ENCODE measurements at places on chromosomes 5 and 9. TPM values are rescaled to one million over a fixed set of nuclear protein-coding genes. Genes with fewer than 3 reads are reported as not detected.
A peak's percentile ranks its signal among the peaks of the same experiment; 100 is the strongest.

GRCh38 chr5:172501708-172502320 lies 47.5 kb upstream of the SH3PXD2B start:
- no peak for DNase-seq

DNA sequence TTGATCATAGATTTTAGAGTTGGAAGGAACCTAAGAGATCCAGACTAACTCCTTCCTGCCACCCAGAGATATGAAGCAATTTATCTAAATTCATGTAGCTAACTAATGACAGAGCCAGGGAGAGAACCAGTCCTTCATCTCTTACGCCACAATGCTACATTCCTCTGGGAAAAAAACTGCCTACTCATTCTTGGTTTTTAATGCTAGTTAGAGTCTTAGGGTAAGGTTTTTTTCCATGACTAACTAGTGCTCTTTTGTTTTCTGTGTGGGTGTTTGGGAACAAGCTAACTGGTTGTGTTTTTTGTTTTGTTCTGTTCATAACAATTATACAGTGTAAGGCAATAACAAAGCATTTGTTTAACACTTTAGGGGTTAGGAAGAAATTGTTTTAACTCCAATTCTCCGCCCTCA lies 52.4 kb downstream of the SLC44A1 start:
- DNase-seq, result peak; percentile 91

DNA sequence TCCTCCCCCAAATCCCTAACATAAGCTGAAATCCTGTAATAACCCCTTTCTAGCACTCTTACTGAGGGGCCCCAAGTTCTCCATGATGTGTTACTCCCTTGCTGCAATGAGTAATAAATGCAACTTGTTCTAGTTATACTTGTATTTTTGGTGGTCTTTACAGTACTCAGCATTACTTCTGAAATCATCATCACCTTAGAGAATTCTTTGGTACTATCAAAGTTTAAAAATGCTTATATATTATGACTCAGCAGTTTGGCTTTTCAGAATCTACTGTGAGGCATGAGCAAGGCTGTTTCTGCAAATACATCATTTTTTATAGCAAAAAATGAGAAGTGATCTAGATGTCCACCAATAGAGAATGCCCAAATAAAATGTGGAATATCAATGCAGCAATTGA lies 20.7 kb upstream of the ROPN1L start:
- peak; percentile 2 for DNase-seq

Gene FYB1
- 0.60 TPM for total RNA-seq

- DNase-seq, result no peak
These were observed 4.9 kb downstream of the TIGD6 start for GRCh38 chr5:149995385-149996204.

DNA sequence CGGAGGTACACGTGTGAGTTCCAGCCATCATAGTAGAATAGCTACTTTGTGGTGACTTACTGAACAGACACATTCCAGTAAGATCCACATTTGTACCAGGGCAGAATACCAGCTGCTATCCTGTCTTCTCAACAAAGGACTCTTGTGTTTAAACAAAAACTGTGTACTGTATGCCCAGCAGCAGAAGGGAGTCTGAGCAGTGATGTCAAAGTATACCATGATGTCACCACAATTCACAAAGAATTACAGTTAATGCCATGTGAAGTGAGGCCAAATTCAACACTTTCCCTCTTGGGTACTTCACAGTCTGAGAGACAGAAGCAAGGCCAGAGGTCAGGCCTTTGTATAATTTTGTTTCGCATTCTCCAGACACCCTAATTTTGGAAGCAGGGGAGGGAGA lies 137.0 kb downstream of the ADAMTSL1 start:
- peak; percentile 62 for DNase-seq

- peak; percentile 76 for DNase-seq
These were observed 3.9 kb upstream of the NKD2 start for GRCh38 chr5:1004461-1005248.

GRCh38 chr9:84891924-84892323 lies 222.4 kb downstream of the NTRK2 start:
- DNase-seq, result no peak

DNA sequence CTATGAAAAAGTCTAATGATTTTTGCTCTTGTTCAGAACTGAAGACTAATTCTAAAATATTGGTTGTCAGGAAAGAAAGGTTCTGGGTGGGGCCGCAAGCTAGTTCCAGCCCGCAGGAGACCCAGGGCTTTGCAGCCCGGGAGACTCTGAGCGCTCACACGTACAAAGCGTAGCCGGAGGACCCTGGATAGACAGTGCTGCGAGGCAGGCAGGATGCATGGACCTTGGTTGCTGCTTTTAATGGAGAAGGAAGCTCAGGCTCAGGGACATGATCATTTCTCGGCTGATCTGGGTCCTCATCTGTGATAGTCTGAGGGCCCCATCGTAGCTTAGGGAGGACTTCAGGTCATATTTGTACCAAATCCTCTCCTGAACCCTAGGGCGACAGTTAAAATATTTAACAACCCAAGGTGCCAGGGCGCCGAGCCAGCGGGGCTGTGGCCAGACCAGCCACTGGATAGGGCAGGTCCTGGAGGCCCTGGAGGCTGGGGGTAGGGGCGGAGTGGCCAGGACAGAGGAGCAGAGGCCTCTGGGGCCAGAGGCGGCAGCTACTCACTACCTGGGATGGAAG lies 70.1 kb upstream of the UNC5A start:
- no peak for DNase-seq

Gene C9
- not detected for total RNA-seq

DNA sequence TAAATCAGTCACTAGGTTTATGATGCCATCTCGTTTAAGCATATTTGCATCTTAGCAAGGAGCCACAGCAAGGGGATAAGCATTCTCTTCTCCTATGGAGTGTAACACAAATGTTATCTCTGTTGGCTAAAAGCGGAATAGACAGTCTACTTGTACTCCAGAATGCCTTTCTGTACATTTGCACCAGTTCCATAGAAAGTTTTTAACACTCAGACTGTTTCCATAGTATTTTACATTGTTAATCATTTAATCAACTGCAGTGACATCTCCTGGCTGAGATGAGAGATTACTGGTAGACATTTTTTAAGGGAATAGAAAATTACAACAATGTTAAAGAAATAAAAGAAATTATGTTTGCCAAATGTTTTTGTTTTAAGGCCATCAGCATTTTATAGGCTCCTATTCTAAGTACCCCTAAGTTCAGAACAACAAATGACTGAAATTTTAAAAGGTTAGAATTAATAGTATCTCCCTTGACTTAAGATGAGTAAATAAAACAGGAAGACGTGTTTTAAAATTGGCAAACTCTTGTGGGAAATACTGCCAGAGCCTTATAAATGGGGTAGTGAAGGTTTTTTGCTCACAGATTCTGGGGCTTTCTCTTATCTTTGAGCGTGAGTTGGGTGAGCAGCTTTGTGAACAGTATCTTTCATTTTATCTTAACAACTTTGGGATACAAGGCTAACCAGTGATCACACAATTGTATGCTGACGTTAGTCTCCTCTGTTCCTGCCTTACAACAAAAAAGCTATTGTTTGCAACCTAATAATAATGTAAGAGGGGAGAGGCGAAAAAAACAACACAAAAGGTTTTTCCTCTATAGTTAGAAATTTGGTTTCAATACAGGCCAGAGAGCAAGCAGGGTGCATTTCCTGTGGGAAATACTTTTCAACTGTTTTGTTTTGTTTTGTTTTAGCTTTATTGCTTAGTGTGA lies 294.3 kb downstream of the FBXL7 start:
- no peak for DNase-seq

Gene KIF4B
- not detected for total RNA-seq

- DNase-seq, result no peak
These were observed 174.0 kb upstream of the IL12B start for GRCh38 chr5:159504106-159504856.

GRCh38 chr5:76291305-76292077 lies 111.6 kb upstream of the IQGAP2 start:
- DNase-seq, result no peak

- no peak for DNase-seq
These were observed 154.4 kb upstream of the GRAMD2B start for GRCh38 chr5:126268697-126269315.

Gene CARD9
- not detected for total RNA-seq

Gene LMX1B
- not detected for total RNA-seq

DNA sequence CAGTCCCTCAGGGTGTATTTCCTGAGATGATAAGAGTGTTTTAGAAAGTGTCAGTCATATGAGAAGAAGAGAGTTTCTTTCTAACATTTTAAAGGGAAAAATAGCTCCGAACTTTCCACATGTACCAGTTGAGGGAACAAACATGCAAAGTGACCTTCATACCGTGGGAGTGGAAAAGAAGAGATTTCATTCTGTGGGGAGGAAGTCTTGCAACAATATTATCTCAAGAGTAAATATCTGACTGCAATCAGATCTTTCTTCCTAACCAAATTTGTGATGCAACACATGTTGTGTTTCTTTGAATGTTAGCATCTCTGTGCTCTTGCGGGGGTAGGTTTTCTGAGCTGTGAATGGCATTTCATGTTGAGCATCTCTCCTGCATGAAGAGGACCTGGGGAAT lies 30.6 kb downstream of the ANKRD55 start:
- no peak for DNase-seq

Gene MORN5
- not detected for total RNA-seq

Gene UBE2QL1
- 0.49 TPM for total RNA-seq

- DNase-seq, result peak; percentile 87
These were observed 14.9 kb upstream of the C5orf63 start for GRCh38 chr5:127088251-127088650.

- DNase-seq, result peak; percentile 81
These were observed 1.6 kb downstream of the NINJ1 start for GRCh38 chr9:93132287-93132927.

- no peak for DNase-seq
These were observed 357.0 kb downstream of the GADD45G start for GRCh38 chr9:89961616-89962341.

DNA sequence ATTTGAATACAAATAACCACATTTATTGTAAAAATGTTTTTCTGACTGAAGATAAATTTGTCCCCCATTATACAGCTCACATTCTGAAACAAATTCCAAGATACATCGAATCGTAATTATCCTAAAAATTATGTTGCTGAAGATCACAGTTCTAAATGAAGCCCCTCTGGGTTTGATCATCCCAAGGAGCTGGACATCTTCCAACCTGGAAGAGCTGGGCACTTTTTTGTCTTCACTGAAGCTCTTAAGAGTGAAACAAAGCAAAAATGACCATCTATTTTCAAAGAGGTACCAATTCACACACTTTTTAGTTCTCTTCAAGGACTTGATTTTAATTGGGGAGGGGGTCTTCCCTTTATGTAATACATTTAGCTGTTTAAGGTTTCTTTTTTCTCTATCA lies 5.5 kb downstream of the CTNND2 start:
- no peak for DNase-seq

DNA sequence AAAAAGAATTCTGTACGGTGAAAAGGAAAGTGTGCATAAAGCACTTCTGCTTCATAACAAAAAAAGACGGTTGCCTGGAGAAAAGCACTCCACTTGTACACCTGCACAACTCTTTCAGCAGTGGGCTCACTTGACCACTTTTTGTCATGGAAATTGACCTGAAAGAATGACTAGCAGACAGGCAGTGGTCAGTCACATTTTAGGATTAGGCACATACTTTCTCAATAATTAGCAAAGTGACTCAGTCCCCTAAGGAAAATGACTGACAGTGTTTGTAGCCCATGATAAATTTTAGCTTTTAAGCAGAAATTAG lies 169.3 kb downstream of the FANCC start:
- no peak for DNase-seq

- no peak for DNase-seq
These were observed 44.2 kb upstream of the ITGA1 start for GRCh38 chr5:52743529-52743928.

DNA sequence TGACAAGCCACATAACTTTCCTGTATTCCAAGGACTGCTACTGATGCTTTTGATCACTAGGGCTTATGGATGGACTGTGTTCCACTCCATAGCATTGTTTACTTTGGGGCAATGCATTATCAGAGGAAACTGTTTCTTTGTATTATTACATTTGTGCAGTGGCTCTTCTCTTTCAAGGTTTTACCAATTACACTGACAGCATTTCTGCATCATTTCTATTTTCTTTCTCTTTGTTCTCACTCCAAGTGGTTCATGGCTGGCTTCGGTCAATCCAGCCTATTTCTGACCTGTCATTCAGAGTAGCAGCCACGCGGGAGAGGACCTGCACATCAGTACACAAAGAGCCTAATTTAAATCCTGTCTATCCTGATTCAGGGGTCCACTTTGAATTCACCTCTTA lies 711.0 kb downstream of the TLE4 start:
- no peak for DNase-seq

Gene TYRP1
- total RNA-seq, result 0.68 TPM

GRCh38 chr9:18606846-18607245 lies 132.9 kb downstream of the ADAMTSL1 start:
- peak; percentile 26 for DNase-seq

Gene ADAMTSL1
- total RNA-seq, result 24.4 TPM

Gene SAXO1
- not detected for total RNA-seq

Gene TICAM2
- total RNA-seq, result 6.4 TPM

Gene GGTA1
- total RNA-seq, result not detected

Gene CDC20B
- not detected for total RNA-seq

- no peak for DNase-seq
These were observed 18.6 kb upstream of the NKD2 start for GRCh38 chr5:989961-990530.

Gene SH3GL2
- not detected for total RNA-seq

DNA sequence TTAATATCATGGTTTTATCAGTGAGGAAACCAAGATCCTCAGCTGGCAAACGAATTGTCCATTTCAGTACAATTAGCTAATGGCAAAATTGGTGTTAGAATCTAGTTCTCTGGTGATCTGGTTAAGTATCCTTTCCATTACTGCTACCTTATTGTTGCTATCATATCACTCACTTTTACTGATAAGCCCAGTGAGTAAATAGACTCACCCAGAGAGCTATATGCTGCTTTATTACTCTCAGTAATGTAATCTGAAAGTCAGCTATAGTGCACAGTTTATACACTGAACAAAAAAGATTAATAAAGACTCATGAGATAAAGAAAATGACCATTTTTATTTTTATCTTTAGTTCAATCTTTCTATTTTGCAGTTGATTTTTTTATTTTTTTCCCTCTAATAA lies 95.0 kb downstream of the DMAC1 start:
- DNase-seq, result no peak

Data from RPMI7951 (cell line).